ENCODE measurements at places on chromosomes 6 and 20. TPM values are rescaled to one million over a fixed set of nuclear protein-coding genes. Genes with fewer than 3 reads are reported as not detected.

DNA sequence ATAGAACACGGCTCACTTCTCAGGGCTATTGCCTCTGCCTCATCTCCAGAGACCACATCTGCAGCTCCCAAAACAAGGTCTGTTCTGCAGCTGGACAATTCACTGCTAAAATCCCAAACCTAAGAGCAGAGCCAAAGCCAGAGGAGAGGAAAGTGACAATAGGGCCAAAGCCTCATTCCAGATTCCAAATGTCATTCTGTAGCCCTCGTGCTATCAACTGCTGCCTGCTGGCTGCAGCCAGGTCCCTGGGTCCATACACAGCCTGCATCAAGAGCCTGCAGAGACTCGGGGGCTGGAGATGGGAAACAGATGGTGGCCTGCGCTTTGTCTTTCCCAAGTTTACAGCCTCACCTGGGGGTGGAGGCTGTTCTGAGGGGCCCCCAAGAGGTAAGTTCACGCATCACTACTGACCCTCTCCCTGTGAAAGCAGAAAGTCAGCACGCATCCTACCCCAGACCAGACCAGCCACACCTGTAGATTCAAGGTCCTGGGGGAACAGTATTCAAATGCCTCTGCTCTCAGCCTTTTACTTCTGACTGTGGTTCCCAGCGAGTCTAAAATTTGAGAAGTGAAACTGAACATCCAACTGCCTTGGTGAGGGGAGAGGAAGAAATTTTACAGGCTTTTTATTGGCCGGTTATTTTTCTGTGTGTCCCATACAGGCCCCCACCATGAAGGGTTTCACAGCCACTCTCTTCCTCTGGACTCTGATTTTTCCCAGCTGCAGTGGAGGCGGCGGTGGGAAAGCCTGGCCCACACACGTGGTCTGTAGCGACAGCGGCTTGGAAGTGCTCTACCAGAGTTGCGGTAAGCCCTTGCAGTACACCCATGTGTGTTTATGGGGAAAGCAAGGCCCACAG is at the start of gene LY86:
Gene LY86, plus strand, starts transcription at position 657 of the 860 bp plus-strand sequence. Its CDS starts 15 bp downstream, at position 672.
- no peaks in the 10 kb centered on the region for H3K27me3 ChIP-seq
- H3K4me3 ChIP-seq: no peak within 1 kb of the TSS
- no peak within 1 kb of the TSS for H3K27ac ChIP-seq
- no peak for DNase-seq
- H3K36me3 ChIP-seq: no peaks in the 10 kb centered on the region
- H3K4me1 ChIP-seq: peaks cover 22% of the 10 kb centered on the region

MUC22 gene
- total RNA-seq: not detected

DNA sequence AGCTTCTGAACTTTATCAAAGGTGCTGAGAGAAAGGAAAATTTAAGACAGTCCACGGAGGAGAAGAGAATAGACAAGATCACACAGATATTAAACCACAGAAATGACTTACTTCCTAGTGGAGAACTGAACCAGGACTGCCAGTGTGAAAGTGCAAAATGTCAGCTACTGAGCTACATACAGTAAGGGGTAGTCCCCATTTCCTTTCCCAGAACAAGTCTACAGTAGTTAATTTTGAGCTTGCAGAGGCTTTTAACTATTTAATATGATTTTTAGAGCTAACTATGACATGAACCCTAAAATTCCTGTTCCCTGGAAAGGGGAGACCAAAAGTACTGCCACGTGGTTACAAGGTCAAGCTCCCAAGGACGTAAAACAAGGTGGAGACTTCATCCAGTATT is 45.1 kb downstream of the CEP85L start:
- no peaks in the 10 kb centered on the region for H3K27me3 ChIP-seq
- H3K4me3 ChIP-seq: no peak overlapping the region
- DNase-seq: no peak
- peak overlapping the region; percentile 45 for H3K27ac ChIP-seq

DNA sequence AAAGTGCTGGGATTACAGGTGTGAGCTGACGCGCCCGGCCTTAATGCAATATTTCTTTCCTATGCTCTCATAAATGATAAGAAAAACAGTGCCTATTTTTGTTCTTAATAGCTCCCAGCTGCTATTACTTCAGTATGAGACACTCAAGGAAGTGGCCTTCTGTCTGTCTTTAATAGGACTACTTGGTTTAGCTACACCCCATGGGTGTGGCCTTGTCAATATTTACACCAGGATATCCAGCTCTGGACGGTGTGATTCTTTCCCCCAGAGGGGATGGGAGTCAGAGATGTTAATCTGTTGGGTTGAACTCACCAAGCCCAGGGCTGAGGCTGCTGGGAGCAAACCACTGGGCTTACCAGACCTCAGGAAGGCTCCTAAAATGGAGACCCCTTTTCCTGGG is 134.2 kb downstream of the CEP57L1 start:
- no peak overlapping the region for H3K4me3 ChIP-seq
- H3K4me1 ChIP-seq: no peaks in the 10 kb centered on the region
- no peak for DNase-seq
- H3K36me3 ChIP-seq: no peaks in the 10 kb centered on the region
- no peaks in the 10 kb centered on the region for H3K27me3 ChIP-seq
